ENCODE measurements at places on chromosomes 6 and 20.

DNA sequence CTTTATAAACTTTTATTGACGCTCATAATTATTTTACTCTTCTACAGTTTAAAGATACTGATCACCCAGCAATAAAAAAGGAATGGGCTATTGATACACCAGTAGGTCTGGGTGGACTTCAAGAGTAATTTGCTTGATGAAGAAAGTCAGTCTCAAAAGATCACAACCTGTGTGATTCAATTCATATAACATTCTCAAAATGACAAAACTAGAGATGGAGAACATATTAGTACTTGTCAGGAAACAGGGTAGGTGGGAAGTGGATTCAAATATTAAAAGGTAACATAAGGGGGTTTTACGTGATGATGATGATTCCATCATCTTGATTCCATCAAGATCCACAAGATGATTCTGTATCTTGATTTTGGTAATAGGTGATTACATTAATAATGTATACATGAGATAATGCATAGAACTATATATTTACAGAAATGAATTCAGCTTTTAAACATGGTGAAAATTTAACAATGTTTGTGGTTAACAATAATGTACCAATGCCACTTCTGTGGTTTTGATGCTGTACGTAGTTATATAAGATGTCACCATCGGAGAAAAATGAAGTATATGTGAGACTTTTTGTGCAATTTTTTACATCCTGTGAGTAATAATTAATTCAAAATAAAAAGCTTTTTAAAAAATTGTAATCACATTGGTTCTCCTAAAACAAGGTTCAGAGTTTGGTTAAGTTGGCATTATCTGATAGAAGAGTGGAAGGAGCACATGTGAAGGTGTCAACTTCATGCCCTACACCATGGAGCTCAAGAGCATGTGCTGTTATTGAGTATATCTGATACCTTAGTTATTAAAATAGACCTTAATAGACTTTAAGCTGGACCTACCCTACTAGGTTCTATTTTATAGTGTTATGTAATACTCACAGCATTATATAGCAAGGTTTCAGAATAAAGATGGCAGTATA lies 66.3 kb upstream of the DYNLRB1 start:
- no peak for DNase-seq

DNA sequence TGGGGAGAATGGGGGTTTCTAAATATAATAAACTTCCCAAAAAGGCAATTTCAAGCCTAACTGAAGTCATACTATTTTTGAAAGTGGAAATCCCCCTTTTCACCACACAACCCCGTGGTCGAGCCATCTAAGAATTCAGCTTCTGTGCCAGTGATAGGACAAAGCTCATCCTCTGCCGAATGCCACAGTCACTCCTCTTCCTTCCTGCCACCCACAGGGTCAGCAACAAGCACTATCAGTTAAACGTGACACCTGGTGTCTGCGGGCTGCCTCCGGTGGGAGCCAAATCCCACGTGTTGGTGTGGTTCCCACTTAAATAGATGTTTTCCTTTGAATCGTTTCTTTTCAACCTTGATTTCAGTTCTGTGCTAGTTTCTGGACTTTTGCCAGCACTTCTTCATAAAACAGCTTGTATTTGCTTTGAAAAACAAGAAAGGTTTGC lies 60.7 kb downstream of the TNFAIP3 start:
- no peak for DNase-seq

DNA sequence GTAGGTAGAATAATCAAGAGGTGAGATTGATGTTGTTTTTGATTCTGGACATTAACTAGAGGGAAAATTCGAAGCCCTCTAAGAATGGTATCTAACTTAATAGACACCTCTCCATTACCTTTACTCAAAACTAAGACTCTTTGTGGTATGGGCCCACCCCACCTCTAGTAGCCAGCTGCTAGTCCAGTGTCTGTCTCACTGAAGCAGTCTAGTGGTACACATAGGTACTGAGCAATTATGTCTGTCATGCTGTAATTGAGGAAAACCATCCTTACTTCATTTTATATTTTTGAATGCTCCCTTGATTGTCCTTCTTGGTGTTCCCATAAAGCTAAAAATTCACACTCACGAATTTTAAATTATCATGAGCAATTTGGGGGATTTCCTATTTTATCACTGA lies 290.7 kb downstream of the ARHGAP18 start:
- DNase-seq, result no peak

- DNase-seq, result no peak
Observed at GRCh38 chr6:150293423-150294173, 75.2 kb upstream of the IYD start.

GRCh38 chr6:145506136-145506535 lies 229.2 kb downstream of the EPM2A start:
- DNase-seq, result no peak

GRCh38 chr20:40427026-40427425 lies 262.0 kb downstream of the MAFB start:
- no peak for DNase-seq
